ENCODE measurements at places on chromosomes 7 and 10.

- no peak for DNase-seq
Measured at GRCh38 chr10:10551596-10552301, 465.9 kb upstream of the CELF2 start.

DNA sequence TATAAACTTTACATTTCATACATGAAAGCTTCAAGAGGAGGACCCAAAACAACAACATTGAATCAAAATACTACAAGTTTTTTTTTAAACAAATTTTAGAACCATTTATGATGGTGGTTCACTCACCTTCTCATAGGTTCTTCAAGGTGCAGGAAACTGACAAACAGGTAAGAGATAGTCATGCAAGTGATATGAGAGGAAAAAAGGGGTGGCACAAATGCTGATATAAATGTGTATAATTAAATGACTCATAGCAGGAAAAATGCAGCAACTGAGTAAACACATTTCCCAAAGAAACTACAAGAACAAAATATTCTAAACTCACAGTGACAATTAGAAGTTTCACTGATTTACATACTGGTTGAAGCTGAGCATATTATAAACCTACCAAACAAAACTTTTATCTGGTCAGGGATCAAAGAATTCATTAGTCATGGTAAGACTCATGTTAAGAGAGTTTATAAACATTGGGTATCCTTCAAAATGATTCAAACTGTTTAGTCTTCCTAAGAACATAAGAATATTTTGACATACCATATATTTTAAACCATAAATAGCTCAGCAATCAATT is 14.1 kb downstream of the ZWINT start:
- no peak for DNase-seq

- DNase-seq: no peak
Measured at GRCh38 chr10:3480281-3480989, 304.6 kb downstream of the KLF6 start.

GRCh38 chr10:125101049-125101448 is 59.3 kb downstream of the CTBP2 start:
- no peak for DNase-seq

- peak; percentile 4 for DNase-seq
Measured at GRCh38 chr7:18607025-18607424, 111.5 kb downstream of the HDAC9 start.

GRCh38 chr7:80643336-80643915 is 5.0 kb downstream of the CD36 start:
- no peak for DNase-seq

- DNase-seq: no peak
Measured at GRCh38 chr7:1085910-1086421, 1.9 kb upstream of the GPER1 start.
